AG10803 (cell line): ENCODE measurements at places on chromosomes 2 and 18.

DNA sequence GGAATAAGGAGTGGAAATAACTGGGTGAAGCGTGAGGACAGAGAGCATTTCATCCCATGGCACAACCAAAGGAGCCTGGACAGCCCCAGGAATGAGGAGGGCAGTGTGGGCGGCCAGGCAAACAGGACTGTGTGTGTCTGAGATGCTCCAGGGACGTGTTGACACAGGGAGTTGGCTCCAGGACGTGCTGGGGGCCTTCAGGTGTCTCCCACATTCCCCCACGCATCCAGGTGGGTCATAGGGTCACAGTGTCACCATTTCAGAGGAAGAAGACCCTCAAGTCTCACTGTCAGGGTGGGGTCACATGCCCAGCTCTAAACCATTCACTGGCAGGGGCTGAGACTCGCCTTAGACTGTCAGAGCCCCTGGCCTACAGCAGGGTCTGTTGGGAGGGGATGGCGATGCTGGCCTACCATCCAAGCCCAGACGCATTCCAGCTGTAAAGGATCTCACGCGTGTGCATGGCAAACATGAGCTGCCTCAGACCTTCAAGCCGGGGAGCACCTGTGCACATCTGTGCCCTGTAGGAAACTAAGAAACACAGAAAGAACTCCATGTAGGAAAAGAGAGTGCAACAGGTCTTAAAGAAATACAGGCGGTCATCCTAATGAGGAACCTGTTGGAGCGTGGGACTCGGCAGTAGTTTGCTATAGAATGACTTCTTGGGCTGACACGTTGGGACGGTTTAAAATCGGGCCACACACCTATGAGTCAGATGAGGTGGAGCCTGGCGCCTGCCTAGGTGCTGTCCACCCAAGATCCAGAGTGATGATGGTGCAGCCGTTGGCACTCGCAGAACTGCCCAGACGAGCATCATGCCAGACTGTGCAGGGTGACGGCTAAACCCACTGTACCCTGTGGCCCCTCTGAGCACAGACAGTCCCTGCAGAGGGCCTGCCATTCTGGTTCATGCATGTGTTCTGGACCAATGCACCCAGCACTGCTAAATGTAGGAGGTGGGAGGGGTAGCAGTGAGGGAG lies 17.3 kb downstream of the PARD6G start:
- DNase-seq, result no peak

DNA sequence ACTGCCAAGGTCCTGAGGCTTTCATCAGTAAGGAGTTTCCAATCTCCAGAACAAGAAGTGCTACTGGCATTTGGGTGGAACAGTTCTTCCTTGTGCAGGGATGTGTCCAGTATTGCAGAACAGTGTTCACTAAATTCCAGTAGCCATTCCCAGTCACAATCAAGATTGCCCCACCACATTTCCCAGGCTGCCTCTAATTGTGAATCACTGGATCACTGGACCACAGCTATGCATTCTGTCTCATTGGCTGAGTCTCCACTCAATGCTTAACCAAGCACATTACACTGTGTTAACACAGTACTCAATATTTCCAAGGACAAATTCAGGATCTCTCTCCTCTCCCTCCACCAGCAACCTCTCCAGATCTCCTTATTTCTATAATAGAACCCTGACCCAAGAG lies 160.2 kb upstream of the CCDC150 start:
- DNase-seq, result peak; percentile 93

DNA sequence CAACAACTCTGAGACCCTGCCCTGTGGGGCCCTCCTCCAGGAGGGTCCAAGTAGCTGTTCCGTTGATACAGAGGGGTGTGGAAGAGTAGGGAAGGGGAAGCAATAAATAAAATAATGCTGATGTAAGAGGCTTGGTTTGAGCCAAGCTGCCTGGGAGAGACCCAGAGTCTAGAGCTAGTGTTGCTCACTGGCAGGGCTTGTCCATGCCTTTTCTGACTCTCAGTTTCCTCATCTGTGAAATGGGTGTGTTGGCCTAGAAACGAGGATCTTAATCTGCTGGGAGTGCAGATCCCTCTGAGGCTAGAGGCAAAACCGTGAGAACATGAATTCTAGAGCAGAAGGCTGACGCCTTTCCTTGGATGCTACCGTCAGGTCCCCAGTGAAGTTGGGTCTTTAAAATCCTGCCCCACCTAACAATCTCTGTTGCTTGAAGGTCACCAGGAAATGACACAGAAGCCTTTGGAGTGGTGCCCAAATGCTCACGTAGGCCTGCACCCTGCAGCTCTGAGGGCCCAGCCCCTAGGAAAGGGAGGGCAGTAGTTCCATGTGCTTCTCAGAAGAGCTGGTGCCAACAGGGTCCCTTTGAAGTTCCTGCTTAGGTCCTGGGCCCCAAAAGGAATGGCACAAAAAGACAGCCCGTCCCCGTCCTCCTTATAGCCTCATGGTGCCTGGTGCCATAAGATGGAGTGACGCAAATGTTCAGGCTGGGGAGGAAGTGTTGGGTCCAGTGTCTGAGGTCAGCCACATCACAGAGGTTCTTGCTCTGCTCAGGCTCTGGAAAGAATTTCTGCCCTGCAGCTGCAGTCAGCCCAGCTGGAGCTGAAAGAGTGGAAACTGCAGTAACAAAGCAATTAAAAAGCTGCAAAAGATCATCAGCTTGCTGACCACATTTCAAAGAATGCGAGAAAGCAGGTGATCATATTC lies 73.2 kb upstream of the SMAD2 start:
- peak; percentile 18 for DNase-seq

DNA sequence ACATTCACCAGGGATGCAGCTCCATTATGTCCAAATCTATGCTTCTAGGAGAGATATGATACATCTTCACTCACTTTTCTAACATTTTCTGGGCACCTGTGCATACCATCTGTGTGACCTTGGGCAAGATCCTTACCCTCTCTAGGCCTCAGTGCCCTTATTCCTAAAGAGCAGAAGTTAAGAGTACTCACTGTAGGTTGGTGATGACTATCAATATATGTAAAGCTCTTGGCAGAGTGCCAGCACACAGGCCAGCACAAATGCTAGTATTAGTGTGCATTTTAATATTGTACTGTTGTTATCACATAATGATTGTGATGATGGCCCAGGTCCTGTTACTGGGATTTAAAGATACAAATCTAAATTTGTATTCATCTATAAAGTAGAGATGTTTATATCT lies 199.2 kb downstream of the RAD51AP2 start:
- no peak for DNase-seq

DNA sequence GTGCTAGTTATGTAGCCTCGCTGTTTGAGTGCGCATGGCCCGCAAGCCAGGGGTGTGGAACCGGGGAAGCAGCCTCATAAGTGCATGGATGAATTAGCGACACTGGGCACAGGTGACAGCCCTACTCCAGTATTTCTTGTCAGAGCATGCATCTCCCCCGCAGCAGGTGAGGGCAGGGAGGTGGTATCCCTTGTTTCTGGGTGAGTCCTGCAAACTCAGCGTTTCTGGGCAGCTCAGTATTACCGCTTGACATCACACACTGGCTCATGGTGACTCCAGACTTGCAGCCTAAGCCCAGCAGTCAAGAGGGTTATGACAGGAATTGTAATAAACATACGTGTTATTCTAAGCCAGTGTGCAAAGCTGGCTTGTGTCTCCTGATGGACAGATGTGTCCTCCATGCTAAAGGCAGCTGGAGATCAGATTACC lies 2.5 kb downstream of the CABLES1 start:
- no peak for DNase-seq

- no peak for DNase-seq
These were observed 246.8 kb upstream of the ST6GAL2 start for GRCh38 chr2:107132746-107133145.

DNA sequence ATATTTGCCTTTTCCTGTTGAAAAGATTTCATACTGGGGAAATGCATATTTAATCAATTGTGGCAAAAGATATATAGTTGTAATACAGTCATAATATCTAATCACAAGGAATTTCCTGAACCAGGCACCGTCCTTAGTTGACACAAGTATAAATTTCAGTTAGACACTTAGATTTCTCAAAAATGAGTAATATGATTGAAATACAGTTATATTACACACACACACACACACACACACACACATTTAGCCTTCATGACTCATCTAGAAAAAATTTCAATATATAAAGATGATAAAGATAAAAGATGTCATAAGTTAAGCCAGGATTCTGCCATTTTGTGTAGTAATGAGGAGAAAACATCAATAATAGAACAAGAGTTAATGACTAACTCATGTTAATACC lies 258.4 kb upstream of the ZNF804A start:
- no peak for DNase-seq

DNA sequence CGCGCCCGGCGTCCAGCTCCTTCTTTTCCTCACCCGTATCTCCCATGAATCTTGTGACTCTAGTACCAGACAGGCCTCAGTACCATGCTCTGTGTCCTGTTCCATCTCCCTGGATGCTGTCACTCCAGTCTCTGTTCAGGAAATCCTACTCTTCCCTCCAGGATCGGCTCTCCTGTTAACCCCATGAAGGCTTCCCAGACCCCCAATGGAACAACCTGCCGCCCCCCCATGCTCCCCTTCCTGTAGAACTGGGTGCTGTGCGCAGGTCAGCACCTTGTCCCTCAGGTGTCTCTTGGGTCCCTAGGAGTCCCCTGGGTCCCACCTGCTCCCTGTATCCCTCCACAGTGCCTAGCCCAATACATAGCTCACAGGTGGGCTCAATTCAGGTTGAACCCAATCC lies 41.3 kb downstream of the MYCN start:
- DNase-seq, result no peak

GRCh38 chr18:74533666-74534065 lies 634 bp upstream of the CNDP1 start:
- DNase-seq, result no peak

DNA sequence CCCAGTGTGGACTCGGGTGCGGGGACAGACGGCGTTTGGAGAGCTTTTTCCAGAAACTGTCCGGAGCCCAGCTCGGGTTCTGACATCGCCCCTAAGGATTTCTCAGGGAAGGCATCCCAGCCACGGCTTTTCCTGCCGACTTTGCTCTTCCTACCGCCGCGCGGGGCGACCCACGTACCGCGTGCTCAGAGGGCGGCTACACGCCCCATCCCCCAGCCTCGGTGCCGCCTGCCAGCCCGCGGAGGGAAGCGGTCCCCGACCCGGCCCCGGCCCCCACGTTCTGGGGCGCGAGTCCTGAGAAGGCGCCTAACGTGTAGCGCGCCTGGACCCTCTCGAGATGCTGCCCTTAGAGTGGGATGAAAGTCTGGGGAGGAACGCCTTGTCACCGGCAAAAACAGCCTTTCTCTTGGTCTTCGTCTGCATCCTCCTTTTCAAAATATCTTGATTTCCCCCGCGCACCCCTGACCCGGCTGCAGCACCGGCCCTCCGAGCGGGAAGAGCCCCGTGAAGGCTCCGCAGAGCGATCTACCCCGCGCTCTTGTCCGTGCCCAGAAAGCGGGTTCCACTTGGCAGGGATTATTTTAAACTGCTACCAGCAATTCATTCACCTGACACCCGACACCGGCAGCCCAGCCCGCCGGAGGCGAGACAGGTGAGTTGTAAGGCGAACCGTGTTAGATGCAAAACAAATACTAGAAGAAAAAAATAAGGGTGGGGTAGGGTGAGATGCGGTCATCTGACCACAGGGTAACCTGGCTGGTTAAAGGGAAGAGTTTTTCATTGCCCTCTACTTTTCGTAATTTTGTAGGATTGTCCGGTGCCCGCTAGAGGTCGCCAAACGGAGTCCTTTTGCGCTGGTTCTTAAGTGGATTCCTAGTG lies 812 bp upstream of the KCNG3 start:
- peak; percentile 67 for DNase-seq

GRCh38 chr2:216578325-216578724 lies 54.9 kb upstream of the IGFBP2 start:
- no peak for DNase-seq

GRCh38 chr18:74541703-74542555 lies 7.6 kb downstream of the CNDP1 start:
- no peak for DNase-seq

DNA sequence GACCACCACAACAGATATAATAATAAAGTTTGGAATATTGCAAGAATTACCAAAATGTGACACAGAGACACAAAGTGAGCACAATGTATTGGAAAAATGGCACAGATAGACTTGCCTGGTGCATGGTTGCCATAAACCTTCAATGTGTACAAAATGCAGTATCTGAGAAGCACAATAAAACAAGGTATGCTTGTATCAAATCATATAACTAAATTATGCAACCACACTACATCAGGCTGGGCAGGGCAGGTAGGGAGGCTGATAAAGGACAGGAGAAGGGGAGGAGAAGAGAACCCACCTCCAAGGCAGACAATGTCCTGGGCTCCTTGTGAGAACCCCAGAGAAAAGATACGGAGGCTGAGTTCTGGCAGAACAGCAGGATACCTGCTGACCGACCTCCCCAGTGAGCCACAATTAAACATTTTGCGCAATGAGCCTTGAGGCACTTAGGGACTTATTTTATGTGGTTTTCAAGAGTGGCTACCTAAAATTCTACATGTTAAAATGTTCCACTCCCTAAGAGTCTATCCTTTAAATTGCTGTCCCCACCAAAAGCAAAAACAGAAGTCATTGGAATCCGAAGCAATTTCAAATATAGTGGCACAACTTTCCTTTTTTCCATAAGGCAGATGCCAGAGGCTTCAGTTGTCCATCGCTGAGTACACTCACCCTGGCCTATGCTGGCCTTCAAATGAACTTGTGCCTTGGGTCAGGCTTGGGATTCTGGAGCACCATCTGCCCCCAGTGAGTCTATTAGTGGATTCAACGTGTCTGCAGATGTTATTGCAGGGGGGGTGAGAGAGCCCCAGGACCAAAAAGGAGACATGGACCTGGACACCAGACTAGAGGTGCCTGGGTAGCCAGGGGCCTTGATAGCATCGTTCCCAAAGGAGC lies 16.8 kb downstream of the WDFY1 start:
- DNase-seq, result no peak

GRCh38 chr2:26975102-26975501 lies 4.7 kb downstream of the MAPRE3 start:
- no peak for DNase-seq

GRCh38 chr2:225998116-225998515 lies 598.6 kb downstream of the NYAP2 start:
- DNase-seq, result no peak

GRCh38 chr2:12861344-12861930 lies 144.7 kb downstream of the TRIB2 start:
- DNase-seq, result peak; percentile 82

DNA sequence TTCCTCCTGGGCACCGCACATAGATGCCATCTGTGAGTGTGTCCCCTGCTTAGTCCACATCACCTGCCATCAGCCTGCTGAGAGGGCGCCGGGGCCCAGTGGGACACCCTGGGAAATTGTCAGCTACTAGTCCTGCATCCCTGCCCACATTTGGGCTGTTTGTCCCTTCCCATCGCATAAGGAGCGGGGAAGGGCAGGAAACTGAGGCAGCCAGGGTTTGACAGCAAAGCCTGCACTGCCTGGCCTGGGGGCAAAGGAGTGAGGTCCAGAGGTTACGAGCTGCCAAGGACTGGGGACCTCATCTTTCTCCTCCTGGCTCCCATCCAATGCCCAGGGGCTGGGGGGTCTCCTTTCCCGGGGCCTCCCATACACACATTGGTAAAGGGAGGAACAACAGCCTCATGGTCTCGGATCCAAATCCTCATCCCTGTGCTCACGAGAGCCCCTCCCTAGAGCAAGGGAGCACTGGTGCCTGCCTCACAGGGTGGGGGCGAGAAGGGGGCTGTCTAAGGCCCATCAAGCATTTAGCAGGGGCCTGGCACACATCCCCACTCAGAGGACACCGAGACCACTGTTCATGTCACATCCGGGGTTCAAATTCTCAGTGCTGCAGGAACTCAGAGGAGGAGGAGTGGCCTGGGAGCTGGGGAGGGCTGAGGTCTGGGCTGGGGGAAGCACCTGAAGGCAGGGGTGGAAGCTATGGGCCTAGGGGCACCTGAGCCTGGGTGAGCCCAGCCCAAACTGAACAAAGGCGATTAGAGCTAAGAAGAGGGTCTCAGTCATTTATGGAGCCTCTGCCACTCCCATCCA lies 113.8 kb downstream of the SMAD7 start:
- no peak for DNase-seq

GRCh38 chr2:231900972-231901371 lies 25.2 kb downstream of the NPPC start:
- no peak for DNase-seq
